OCI-LY7 (cell line): ENCODE measurements at places on chromosomes 11 and 22. TPM values are rescaled to one million over a fixed set of nuclear protein-coding genes. Genes with fewer than 3 reads are reported as not detected.

- no peak for DNase-seq
These were observed 4.2 kb downstream of the BRD1 start for GRCh38 chr22:49823289-49824045.

- DNase-seq, result no peak
These were observed 24.1 kb downstream of the NEAT1 start for GRCh38 chr11:65446446-65447277.

DNA sequence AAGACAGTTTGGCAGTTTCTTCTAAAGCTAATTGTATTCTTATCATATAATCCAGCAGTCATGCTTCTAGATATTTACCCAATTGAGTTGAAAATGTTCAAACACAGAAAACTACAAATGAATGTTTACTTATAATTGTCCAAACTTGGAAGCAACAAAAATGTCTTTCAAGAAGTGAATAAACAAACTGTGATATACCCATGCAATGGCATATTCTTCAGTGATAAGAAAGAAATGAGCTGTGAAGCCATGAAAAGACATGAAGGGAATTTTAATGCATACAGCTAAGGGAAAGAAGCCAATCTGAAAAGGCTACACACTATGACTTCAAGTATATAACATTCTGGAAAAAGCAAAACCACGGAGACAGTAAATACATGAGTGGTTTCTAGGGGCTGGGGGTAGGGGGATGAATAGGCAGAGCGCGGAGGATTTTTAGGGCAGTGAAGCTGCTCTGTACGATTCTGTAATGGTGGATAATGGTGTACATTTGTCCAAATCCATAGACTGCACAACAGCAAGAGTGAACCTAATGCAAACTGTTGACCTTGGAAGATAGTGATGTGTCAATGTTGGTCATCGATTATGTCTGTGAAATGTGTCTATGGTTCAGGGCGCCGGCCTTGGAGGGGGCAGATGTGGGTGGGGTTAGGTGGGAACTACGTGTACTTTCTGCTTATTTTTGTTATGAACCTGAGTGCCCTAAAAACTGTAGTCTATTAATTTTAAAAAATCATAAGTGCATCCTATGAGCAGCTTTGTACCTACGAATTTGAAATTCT lies 424.9 kb downstream of the TBC1D22A start:
- DNase-seq, result no peak

DNA sequence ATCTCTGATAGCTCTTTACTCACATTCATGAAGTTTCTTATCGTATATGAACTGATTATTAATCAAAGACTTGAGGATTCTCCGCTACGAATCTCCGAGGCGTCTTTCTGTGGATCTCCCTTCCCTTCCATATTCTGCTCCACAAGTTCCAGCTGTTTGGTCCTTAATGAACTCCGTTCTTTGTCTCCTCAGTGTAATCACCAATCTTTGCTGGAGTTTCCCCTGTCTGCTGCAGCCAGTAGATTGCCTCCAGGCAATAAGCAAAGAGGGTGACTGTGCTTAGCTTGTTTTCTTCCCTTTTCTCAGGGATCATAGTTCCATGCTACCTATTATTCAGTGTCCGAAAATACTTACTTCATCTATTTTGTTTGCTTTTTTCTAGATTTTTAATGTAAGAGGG lies 169.6 kb upstream of the FOLH1 start:
- no peak for DNase-seq

- no peak for DNase-seq
These were observed 6.9 kb upstream of the PHRF1 start for GRCh38 chr11:569158-569885.

- DNase-seq, result peak; percentile 93
These were observed 1.1 kb downstream of the SLC3A2 start for GRCh38 chr11:62881579-62882430.

DNA sequence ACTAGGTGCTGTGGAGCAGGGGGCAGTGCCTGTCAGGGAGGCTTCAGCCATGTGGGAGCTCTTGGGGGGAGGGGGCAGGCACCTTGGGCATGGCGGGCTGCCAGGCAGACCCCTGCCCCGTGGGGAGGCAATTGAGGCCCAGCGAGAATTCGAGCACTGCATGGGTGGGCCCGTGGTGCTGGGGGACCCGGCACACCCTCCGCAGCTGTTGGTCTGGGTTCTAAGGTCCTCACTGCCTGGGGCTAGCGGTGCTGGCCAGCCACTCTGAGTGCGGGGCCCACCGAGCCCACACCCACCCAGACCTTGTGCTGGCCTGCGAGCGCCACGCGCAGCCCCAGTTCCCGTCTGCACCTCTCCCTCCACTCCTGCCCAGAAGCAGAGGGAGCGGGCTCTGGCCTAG lies 835.5 kb upstream of the CNTN5 start:
- no peak for DNase-seq

GRCh38 chr11:47983464-47984397 lies 3.4 kb downstream of the PTPRJ start:
- DNase-seq, result peak; percentile 43

DNA sequence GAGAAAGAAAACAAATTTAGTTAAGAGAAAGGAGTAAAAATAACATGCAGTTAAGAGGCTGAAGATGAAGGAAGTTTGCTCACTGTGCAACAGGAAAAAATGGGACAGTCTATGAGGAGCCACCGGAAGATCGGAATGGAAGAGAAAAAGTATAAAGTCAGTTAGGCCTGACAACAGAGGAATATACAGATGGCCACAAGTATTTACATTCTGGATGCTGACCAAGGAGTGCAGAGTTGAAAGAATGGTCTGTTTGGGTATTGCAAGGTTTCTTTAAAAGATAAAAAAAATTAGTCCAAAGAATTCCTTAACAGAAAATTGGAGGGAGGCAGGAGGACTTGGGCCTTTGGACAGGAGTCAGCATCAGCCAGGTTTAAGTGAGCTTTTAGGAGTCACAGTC lies 37.5 kb downstream of the RBFOX2 start:
- DNase-seq, result no peak

- no peak for DNase-seq
These were observed 25.4 kb downstream of the COA4 start for GRCh38 chr11:73851046-73851764.

GRCh38 chr22:31495343-31495742 lies 993 bp upstream of the SFI1 start:
- DNase-seq, result peak; percentile 35

- peak; percentile 16 for DNase-seq
These were observed 23.1 kb downstream of the PTPN5 start for GRCh38 chr11:18768472-18768901.

- DNase-seq, result no peak
These were observed 62.5 kb upstream of the PPARA start for GRCh38 chr22:46087816-46088277.

- DNase-seq, result no peak
These were observed 12.8 kb upstream of the NUCB2 start for GRCh38 chr11:17263769-17264168.

DNA sequence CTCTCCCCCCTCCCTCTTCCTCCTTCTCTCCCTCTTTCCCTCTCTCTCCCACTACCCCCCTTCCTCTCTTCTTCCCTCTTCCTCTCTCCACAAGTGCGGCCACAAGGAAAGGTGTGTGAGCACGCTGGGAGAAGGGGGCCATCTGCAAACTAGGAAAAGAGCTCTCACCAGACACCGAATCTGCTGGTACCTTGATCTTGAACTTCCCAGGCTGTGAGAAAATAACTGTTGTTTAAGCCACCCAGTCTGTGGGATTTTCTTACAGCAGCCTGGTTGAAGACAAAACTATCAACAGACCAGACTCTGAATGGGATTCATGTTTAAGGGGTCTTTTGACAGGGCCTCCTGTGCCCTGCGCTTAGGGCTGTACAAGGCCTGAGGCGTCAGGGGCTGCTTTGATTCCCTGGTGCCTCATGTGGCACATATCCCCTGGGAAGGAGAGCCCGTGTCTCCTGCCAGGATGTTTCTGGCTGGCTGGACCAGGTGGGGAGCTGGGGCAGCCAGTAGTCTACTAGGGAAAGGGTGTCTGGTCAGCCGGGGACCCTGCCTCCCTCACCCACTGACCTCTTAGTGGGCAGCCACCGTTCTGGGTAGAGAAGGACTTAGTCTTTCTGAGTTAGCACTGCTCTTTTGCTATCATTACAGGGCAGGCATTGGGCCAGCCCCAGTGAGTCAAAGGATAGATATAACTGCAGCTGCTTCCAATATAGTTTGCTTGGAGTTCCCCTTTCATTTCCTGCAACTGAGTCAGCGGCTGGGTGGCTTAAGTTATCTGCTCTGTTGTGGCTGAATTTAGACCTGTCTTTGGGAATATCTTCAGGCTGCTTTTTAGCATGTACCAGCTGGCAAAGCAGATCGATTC lies 6.2 kb downstream of the PANX1 start:
- no peak for DNase-seq

DNA sequence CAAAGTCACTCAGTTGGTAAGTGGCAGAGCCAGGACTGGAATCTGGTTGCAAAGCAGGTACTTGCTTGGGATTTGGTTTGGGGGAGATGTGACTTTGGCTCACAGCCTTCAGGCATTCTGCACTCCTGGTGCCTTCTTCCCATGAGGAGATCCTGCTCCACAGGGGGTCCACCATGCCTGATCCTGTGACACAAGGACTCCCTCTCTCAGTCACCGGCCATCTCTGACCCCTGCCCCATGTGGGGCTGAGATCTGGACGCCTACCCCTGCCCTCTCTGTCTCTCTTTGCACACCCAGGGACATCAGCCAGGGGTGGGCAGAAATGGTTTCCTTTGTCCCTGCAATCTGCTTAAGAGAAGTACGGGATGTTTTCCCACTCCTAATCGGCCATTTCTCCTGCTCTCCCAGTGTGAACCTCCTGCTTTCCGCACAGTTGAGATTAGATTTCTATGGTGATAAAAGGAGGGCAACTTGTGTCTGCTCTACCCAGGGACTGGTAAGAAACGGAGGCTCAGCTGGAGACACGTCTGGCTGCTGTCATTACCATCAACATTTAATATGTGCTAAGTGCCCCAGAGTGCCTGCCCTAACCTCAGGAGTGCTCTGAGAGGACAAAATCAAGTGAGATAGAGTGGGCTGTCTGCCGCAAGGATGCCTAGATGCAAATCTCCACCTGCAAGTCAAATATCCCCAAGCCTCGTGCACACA lies 11.1 kb upstream of the FXYD6 start:
- DNase-seq, result no peak

GRCh38 chr11:70796648-70797227 lies 398.4 kb downstream of the CTTN start:
- DNase-seq, result no peak

DNA sequence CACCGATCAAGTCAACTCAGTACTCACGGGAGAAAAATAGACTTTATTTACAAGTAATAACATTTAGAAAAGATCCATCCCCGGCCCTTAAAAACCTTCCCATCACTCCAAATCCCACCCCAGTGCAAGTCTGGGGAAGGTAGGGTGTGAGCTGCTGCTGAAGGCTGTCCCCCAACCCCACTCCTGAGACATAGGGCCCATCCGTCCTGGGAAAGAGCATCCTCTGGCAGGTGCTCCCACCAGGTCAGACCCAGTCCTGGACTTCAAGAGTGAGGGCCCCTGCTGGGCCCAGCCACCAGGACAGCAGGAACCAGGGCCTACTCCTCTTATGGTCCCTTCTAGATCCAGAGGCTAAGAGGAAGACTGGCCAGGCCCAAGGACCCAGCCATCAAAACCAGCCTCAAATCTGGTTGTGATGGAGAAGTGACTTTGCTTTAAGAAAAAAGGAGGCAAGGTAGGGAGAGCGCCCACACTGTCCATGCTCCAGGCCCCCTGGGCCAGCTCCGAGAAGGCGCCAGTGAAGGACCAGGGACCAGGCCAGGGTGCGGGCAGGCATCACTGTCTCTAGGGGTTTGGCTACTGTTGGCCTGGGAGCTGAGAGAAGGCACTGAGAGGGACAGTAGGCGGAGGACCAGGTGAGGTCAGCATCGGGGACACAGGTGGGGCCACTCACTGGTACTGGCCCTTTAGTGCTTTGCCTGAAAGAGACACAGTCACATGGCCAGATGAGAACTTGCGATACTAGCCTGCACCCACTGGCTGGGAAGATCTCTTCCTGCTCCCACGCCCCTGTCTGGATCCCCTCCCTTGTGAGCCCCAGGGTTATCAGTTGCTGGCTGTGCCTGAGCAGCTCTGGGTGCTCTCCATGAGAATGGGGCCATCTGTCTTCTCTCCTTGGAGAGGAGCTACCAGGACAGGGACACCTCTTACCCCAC lies 4.4 kb downstream of the IL18BP start:
- no peak for DNase-seq

DNA sequence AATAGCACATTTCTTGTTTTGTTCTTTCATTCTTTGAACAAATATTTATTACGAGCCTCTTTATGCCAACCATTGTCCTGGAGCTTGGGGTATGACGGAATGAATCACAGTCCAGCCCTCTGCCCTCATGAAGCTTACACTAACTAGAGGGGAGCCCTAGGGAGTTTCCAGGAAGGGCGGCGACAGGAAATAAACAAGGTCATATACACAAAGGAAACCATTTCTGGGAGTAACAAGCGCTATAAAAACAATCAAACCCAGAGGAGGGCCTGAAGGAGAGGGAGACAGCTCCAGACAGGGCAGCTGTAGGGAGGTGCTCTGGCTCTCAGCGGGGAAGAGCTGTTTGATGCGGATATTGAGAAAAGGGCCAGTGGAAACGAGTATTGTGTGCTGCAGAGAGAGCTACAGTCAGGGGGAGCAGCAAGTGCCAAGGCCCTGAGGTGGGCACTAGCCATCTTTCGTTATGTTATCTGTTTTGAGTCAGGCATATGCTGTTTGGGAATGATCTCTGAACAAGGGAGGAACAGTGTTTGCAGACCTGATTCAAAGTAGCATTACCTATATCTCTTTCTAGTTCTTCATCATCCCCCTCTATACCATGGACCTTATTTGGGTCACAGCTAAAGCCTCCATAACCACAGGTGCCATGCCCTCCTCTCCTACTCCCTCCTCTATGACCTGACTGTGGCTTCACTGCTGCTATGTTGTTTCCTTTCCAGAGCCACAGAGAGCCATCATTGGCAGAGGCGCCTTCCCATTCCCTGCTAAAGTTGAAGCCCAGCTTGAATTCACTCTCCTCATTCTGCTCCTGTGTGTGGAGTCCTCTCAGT lies 15.3 kb upstream of the ZBTB16 start:
- no peak for DNase-seq

DNA sequence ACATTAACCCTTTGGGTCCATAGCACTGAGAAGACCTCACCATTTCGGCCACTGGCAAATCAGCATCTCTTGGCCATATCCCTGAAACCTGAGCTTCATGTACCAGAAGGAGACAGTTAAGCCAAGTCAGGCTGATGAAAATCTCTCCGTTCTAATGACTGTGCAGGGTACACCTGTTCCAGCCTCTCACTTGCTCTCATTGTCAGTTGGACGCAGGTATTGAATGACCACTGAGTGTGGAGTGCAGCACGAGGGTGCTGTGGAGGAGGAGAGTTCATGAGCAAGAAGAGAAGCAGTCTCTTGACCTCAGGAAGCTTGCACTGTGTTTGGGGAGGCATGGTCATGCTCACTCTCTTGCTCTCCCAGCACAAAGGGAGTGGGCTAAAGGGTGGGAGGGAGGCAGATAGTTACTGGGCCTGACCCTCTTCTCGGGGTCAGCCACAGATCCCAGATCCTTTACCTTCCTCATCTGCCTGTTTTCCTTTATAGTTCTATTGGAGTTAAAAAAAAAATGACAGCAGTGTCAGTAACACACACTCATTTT lies 65.2 kb downstream of the ZBTB16 start:
- no peak for DNase-seq

The OR51E2 gene
- not detected in 2 replicates for total RNA-seq

The OR10A2 gene
- total RNA-seq, result not detected in 2 replicates

The SIAE gene
- 7.3 and 8.6 TPM in 2 replicates for total RNA-seq

The NPAS4 gene
- total RNA-seq, result not detected in 2 replicates

The MMP26 gene
- not detected in 2 replicates for total RNA-seq

The SLC16A8 gene
- total RNA-seq, result not detected in 2 replicates

The PHF21A gene
- 56.1 and 61.3 TPM in 2 replicates for total RNA-seq

The SLC17A6 gene
- not detected in 2 replicates for total RNA-seq
